Stimulated activated naive CD4-positive, alpha-beta T cell treated with Interleukin-2 at 50 U/mL for 16 hours (primary cell): ENCODE measurements at places on chromosomes 13 and 19.
A peak's percentile ranks its signal among the peaks of the same experiment; 100 is the strongest.

- no peak for DNase-seq
Measured at GRCh38 chr13:40269086-40269485, 397.4 kb downstream of the FOXO1 start.

DNA sequence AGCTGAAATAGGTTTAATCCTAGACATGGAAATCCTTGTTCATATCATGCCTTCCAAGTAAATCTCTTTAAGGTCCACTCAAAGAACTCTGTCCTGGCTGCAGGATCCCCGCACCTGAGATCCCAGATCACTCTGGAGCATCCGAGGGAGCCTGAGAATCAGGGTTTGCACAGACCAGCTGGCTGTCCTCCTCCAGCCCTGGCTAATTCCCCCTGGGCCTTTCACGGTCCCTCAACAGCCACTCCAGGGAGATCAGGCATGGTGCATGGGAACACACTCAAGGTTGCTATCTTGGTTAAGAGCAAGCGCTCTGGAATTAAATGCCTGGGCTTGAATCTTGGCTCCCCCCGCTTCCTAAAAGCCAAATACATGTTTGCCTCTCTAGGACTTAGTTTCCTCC lies 130.8 kb downstream of the IRS2 start:
- no peak for DNase-seq

DNA sequence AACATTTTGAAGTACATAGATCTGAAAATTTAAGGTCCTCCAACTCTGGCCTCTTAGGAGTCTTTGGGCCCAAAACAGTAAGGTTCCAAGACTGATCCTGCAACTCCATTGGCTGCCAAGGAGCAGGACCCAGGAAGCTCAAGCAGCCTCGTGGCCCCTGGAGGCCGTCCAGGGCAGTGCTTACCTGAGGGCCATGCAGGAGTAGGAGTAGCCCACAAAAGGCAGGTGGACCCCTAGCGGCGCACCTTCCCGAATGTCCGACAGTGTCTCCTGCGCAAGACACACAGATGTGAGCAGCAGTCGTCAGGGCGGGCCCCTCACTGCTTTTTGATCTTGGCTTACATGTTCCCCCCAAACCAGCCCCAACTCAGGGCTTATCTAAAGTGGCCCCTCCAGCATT lies 5.7 kb upstream of the SIX5 start:
- no peak for DNase-seq

DNA sequence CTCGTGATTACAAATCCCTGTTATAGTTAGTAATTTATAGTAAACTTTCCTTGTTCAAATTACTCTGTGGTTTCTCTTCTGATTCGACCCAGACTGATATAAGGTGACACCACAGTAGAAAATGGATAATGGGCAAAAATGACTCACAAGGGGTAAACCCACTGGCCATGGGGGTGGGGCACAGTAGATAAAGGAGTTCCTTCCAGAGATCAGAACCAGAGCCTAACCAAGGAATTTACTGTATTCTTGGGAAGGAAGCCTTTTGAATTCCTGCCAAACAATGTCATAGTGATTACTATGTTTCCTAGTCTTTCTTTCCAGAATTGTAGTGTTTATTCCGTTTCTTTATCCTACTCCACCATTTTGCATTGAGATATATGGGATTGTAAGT lies 21.9 kb downstream of the MIR17HG start:
- peak; percentile 4 for DNase-seq

DNA sequence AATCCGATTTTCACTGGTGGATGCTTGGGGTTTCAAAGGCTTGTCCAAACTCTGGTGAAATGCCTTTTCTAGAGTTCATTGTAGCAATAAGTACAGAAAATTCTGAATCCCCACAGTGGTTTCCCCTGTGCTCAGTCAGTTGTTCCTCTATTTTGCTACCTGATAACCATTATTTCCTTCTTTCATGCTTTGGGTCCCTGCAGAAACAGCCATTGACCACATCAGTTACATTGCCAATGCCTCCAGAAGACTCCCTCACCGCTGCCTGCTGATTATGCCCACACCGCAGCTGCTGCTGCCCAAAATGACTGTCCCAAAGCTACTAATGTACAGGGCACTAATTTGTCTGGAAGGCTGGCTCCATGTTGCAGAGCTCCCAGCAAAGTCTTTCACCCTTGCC lies 517.3 kb downstream of the KLF12 start:
- no peak for DNase-seq

DNA sequence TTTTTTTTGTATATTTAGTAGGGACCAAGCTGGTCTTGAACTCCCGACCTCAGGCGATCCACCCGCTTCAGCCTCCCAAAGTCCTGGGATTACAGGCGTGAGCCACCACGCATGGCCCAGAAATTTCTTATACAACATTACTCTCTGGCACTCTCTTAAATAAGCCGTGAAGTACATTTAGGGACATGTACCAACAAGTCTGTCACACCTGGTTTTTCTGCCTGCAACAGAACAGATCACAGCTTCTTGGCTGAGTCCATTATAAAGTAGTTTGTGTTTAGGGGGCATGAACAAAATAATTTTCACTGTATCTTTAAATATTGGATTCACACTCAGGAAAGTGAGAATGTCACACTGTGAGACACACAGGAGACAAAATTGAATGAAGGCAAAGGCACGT lies 1567.3 kb downstream of the SLITRK5 start:
- DNase-seq: no peak

GRCh38 chr13:34750078-34750931 lies 191.8 kb upstream of the NBEA start:
- DNase-seq: no peak

DNA sequence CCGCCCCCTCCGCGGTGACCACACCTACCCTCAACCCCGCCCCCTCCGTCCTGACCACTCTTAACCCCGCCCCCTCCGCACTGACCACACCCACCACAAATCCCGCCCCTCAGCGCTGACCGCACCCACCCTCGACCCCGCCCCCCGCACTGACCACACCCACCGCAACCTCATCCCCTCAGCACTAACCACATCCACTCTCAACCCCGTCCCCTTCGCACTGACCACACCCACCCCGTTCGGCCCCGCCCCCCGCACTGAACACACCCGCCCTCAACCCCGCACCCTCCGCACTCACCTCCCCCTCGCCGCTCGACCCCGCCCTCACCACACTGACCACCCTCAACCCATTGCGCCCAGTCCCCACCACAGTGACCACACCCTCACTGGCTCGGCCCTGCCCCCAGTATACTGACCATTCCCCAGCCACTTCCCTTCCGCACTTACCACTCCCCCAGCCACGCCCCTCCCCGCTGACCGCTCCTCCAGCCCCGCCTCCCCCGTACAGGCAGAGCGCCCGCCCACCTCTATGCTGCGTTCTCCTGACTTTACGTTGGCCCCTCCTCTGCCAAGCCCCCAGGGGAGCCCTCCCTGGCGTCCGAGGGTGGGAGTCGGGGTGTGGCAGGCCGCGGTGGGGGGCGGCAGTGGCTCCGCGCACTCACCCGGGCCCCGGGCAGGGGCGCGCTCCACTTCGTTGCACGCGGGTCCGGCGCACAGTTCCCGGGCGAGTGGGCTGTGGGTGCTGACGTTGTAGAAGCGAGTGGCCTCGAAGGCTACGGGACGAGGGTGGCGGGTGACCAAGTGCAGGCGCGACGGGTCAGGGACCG lies 8.4 kb downstream of the F2RL3 start:
- peak; percentile 59 for DNase-seq

GRCh38 chr19:45911291-45911690 lies 3.3 kb downstream of the NANOS2 start:
- DNase-seq: no peak

GRCh38 chr13:102903659-102904407 lies 58.0 kb downstream of the ERCC5 start:
- DNase-seq: no peak

- DNase-seq: no peak
Measured at GRCh38 chr19:49727217-49728030, 35.7 kb downstream of the TSKS start.

- no peak for DNase-seq
Measured at GRCh38 chr13:44752164-44752563, 176.0 kb upstream of the TSC22D1 start.

- DNase-seq: no peak
Measured at GRCh38 chr19:19475015-19475765, 40.2 kb downstream of the TSSK6 start.

- DNase-seq: peak; percentile 80
Measured at GRCh38 chr13:98484289-98485219, 92.4 kb downstream of the STK24 start.

GRCh38 chr19:51450730-51451307 lies 7.4 kb downstream of the SIGLEC8 start:
- DNase-seq: peak; percentile 34

DNA sequence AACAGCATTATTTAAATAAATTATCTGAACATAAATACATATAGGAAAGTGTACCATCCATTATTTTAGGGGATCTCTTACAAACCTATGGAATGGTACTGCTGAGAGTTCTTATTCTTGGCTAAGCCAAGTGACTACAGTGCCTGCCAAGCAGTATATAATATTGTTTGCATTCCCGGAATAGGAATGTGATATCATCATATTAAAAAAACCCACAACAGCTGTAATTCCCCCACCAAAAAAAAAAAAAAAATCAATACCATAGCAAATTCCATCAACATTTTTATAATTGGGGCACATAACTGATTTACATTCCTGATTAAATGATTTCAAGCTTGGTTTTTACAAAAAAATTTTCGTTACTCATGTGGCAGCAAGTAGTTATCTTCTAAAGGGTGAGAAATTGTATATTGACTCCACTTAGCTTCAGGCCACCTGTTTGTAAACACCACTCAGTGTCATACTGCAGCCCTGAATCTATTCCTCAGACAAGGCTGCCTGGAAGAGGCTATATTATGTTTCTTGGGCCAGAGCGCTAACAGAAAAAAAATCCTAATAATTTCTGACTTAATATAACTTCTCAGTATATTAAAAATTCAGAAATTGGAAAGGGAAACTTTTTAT lies 278.1 kb downstream of the DNAJC15 start:
- no peak for DNase-seq

DNA sequence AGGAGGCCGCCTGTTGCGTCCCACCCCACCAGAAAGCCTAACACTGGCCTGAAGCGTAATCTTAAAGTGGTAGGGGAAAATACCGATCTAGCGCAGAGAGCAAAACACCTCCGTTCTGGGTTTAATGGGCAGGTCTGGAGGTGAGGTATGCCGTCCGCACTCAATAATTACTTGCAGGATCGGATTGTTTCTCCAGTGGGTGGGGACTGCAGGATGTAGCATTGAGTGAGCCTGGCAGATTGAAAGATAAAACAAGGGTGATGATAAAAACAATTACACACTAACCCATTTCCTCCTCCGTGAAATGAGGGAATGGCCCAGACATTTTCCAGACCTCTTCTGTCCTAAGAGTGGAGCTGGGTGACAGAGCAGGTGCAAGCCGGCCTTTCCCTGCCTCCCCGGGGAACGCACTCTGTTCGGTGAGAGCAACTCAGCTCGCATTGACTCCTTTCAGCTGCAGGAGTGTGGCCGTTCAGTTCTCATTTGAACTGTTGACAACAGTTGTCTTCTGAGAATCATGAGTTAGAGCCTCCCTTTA lies 110.2 kb upstream of the DOCK9 start:
- DNase-seq: no peak

DNA sequence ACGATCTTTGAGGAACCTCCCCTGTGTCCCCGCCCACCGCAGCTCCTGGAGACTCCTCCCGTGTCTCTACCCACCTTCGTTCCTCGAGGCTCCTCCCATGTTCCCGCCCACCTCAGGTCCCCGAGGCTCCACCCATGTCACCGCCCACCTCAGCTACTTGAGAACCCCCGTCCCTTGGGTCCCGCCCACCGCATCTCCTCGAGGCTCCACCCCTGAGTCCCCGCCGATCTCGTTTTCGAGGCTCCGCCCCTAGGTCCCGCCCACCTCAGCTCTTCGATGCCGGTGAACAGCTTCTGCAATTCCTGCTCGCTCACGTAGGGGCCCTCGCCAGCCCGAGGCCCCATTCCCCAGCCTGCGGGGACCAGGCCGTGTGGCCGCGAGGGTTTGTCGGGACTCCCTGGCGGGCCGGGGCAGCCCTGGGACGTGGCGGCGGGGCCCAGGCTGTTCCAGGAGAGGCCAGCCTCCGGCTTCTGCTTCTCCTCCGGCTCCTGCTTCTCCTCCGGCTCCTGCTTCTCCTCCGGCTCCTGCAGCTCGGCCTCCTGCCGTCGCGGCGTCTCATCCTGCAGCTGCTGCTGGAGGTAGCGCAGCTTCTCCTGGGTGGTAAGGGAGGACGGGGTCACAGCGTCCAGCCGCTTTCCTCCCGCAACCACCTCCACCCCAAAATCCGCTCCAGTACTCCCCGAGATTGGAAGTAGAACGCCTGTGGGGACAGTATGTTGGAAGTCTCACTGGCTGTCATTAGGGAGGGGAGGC lies 16.7 kb downstream of the TSKS start:
- DNase-seq: peak; percentile 17

DNA sequence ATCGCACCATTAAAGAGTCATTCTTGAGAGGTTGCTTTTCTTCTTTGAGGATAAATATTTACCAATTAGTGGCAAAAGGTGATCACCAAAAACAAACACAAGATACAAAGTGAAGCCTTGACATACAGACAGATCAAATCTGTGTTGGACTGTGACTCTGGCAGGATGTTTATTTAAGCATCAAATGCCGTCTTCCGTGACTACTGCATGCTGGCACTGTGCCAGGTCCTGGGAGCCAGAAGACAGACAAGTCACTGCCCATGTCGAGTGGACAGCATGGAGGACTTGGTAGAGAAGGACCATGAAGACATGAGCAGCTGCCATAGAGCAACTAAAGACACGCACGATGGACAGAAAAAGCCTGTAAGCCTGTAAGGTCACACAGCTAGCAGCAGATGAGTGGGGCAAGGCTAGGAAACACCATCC lies 92.8 kb upstream of the FARP1 start:
- DNase-seq: no peak
